Stimulated activated memory B cell treated with anti-CD40 and anti-IgM and Interleukin-4, amounts not matched to agents 10 μg/mL and 1 μg/mL and 100 μg/mL, for 72 hours (primary cell): ENCODE measurements at places on chromosomes 7 and 10.

DNA sequence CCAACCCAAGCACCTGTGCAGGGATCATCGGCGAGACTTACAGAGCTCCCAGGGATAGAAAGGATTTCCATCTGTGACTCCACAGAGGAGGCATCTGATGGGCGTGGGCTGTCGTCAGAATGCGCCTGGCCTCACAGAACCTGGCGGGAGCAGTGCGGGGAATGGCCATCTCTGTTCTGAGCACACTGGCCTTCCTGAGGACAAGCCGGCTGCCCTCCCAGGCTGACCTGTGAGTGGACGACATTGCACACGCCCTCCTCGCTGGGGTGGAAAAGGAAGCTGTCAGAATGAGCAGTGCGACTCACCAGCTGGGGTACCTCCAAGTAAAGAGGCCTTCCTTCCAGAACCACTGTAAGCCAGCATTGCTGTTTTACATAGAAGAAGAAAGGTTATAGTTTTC is 234.6 kb upstream of the PITRM1 start:
- ATAC-seq: no peak

- no peak for ATAC-seq
These were observed 171.8 kb downstream of the MLLT10 start for GRCh38 chr10:21705828-21706176.

DNA sequence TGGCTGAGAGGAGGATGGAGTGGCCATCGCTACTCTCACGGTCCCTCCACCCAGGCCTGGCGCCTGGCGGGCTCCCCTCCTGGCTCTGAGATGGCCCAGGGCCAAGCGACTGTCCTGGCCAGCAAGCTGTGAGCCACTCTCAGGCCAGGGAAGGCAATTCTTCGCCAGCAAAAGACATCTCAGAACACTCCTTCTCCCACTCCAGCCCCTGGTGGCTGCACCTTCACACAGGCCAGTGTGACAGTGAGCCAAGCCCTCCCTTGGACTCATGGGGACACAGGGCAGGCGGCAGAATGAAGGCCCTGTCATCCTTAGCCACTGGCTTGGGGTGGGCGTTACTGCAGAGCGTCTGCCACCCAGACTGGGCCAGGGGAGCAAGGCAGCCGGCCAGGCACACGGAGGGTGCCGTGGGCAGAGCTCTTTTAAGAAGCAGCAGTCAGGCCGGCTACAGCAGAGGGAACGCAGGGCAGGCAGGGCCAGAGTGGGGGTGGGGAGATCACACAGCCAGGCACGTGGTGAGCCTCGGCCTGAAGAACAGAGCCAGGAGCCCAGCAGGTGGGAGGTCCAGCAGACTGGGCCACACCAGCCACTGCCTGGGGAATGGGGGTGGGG is 14.4 kb downstream of the STK32C start:
- ATAC-seq: no peak

DNA sequence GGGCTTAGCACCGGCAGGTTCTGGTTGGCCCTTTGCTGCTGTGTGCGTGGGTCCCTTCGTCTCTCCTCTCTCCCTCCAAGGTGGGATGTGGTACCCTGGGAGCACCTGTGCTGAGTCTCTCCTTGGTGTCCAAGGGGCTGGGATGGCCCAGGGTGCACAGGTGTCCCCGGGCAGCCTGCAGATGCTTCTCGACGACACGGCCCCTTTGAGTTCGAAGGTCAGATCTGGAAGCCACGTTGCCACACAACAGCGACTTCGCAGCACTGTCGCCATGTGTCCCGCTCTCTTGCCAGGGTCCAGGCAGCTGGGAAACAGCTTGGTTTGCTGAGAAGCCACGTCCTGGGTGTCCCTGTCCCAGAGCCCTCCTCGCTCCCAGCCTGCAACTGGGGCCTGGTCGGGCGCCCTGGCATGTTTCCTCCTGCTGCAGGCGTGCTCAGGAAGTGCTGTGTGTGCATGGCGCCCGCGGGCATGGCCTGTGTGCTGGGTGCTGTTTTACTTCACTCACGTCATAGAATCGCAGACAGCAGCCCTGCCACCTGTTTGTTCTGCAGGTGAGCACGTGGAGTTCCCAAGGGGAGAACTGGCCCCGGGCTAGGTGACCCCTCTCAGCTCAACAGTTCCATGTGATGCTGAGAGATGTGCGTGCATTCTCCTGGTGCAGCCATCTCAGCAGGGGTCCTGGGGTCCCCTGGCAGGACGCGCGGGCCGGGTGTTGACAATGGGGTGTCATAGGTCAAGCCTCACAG is 70.9 kb downstream of the DNAJB6 start:
- no peak for ATAC-seq

- ATAC-seq: no peak
These were observed 3.0 kb downstream of the CALN1 start for GRCh38 chr7:72408966-72409637.

DNA sequence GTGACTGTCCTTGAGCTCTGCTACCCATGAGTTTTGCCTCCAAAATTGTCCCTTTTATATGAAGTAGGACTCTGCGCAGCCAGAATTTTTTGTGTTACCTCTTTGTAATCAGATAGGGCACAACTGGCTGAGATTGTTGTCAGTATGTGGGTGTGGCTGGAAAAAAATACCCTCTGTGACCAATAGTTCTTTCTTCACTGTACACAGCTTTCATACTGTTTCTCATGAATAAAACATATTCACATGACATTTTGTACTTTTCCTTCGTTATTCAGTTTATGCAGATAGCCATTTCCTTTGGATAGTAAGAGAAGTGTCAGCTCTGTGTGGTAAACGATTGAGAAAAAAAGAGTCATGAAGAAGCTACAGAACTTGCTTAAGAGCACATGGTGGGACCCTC is 49.6 kb upstream of the WNT8B start:
- no peak for ATAC-seq

- no peak for ATAC-seq
These were observed 227.6 kb upstream of the STEAP1 start for GRCh38 chr7:89926701-89927100.

GRCh38 chr10:104391150-104391968 is 37.7 kb downstream of the CFAP58 start:
- ATAC-seq: no peak

GRCh38 chr10:113027574-113028455 is 77.8 kb downstream of the TCF7L2 start:
- ATAC-seq: no peak

DNA sequence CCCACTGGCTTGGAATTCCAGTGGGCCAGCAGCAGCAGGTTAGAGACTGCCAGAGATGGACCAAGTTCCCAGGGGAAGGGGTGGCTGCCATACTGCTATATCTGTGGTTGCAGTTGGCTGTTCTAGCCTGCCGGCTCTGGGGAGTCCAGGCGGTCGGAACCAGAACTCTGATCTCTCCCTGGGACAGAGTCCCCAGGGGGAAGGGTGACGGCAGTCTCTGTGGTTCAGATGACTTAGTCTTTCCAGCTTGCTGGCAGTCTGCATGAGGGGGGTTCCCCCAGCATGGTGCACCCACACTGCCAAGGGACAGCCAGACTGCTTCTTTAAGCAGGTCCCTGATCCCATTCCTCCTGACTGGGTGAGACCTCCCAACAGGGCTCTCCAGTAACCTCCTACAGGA is 82.5 kb downstream of the C10orf90 start:
- no peak for ATAC-seq

- ATAC-seq: no peak
These were observed 310.4 kb upstream of the IMMP2L start for GRCh38 chr7:111872450-111873325.

GRCh38 chr10:33235951-33236350 is 98.5 kb downstream of the NRP1 start:
- no peak for ATAC-seq

GRCh38 chr10:4663162-4663992 is 162.6 kb upstream of the AKR1E2 start:
- ATAC-seq: peak; percentile 98

DNA sequence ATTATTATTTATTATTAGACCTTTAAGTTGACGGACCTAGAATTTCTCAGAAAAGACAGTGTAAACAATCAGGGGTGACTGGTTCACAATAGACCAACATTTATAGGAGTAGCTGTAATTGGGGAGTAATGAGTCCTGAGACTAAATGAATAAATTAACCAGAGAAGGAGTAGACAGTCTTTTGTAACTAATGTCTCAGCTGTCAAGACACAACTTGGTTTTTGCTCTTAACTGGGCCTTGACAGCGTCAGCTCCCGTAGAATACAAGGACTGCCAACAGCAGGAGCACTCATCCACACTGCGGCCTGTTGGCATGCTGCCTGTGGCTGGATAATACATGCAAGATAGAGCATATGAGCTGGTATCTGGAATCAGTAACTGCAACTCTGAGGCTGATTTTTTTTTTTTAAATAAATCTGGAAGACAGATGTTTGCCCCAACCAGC is 123.9 kb downstream of the CACNA2D1 start:
- no peak for ATAC-seq

DNA sequence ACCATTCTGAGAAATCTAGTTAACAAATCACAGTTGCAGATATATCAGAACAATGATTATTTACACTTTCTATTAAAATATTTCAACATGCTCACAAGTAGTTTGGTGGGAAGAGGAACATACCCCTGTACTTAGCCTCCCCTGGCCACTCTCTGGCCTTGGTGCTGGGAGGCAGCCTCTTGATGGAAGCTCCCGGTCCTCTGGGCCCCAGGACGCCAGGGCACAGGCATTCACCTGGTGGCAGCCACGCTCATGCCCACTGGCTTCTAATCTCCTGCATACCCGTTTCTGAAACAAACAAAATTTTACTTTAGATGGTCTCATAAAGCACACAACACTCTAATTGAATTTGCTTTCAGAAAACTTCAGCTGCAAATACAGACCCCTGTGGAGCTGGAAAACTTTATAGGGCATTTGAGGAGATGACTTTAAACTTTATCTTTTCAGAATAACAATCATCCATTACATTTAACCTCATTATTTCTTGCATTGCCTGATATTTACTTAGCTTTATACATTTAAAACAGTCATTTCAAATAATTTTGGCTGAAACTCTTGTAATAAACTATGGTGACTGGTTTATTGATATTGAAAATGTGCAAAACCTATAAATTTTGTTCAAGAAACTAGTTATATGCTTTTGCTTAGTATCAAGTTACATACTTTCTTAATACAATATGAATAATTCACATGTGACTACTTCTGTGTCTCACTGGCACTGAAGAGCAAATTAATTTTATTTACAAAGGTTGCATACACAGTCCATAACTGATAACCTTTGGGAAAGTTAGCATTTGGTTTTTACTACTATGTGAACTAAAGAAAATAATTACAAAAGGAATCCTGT is 30.8 kb downstream of the C10orf143 start:
- no peak for ATAC-seq

DNA sequence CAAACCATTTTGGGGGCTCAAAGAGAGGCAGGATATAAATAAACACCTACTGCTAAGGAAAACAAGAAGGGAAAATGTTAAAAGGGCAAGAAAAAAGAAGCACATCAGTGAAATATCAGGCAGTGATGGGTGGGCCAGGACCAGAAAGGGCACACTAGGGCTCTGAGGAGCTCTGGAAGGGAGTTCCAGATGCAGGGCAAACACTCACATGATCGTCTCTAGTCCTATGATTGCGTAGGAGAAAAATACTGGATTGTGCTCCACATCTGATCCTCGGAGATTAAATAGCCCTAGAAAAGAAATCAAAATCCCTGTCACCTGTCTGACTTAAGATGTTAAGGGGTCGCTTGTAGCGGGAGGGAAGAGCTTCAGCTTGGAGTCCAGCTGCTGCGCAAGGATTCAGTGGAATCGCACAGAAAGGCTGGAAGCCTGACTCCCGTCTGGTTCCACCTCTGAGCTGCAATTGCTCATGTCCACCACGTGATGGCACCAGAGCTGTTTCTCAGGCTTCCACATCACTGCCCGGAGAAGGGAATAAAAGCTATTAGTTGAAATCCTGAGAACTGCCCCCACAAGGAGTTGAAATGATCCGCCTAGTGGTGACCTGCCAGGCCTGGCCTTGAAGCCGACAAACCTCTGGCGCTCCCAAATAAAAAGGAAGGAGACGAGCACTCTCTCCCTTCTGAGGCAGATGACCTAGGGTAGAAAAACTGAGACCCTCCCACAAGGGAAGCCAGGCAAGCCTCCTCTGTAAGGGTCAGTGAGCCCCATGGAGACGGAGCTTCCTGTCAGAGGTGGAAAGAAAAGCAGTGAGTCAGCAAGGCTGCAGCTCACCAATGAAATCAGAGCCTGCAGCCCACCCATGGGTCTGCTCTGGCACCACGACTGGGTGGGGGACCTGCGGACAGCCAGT is 39.2 kb downstream of the XPNPEP1 start:
- ATAC-seq: peak; percentile 67

DNA sequence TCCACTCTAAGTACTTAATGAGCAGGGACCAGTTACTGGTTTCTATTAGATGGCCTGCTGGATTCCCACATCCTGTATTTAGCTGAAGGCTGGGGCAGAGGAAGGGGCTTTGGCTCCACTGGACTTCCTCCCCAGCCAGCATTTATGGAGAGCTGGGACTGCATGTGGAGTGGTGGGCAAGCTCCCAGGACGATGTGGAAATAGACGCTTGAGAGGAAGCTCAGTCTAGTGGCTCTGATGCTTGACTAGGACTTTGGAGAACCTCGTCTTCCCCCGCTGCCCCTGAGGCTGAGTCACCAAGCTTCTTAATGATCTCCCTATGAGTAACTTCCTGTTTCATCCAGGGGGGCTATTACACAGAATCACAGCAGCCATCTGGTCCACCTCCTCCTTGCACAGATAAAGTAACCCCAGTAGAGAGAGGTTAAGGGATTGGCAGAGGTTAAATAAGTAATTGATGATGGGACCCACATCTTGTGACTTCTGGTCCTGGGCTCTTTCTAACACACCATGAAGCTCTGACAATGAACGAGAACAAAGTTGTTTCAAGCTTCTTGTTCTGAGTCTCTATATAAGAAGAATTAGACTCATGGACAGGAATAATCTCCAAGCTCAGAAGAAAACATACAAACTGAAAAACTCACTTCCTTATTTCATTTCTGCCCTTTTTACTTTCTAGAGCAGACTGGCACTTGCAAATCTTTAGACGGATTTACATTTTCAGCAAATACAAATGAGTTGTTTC is 126.2 kb downstream of the PRPF18 start:
- peak; percentile 92 for ATAC-seq

DNA sequence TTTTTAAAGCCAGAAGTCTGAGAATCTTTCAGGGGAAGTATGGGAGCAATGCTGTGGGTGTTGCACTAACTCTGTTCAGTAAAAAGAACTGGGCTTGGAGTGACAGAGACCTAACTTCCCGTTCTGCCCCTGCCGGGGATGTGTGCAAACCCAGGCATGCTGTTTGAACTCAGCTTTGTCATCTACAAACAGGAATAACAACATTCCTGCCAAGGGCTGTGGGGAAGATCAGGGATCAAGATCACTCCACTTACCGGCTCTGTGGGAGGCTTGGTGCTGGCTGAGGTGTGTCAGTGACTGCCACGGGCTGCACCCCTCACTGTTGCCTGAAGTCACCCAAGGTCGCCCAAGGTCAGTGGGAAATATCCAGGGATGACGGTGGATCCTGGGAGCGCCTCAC is 23.1 kb upstream of the DRGX start:
- no peak for ATAC-seq

GRCh38 chr7:130444751-130445407 is 4.1 kb upstream of the CEP41 start:
- no peak for ATAC-seq

DNA sequence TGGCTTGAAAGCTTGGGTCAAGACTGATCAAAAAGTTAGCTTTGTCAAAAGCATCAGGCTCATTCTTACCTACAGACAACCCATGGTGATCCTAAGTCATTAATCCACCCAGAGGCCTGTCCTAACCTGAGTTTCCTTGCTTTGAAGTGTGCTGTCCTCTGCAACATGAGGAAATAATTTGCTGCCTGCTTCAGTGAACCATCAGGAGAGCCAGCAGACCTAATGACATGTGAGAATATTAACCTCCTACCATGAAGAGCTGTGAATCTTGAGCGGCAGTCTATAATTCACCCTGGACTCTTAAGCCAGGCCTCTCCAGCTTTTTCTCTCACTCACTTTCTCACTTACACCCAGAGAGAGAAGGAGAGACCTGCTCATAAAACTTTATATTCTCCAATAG is 590.0 kb downstream of the LRMDA start:
- ATAC-seq: no peak
